ENCODE measurements at places on chromosomes 1 and 21. TPM values are rescaled to one million over a fixed set of nuclear protein-coding genes. Genes with fewer than 3 reads are reported as not detected.

The VWA1 gene
- 1.6 TPM for total RNA-seq

The PROK1 gene
- total RNA-seq = not detected

The PADI1 gene
- total RNA-seq = not detected

The GSTM1 gene
- 72.8 TPM for total RNA-seq

The KIAA0040 gene
- total RNA-seq = 88.7 TPM

The AMPD1 gene
- total RNA-seq = not detected
